ENCODE measurements at places on chromosomes 2 and 18.

GRCh38 chr18:70991577-70991976 is 702.7 kb downstream of the SOCS6 start:
- DNase-seq, result no peak

GRCh38 chr18:73778032-73778359 is 369.6 kb downstream of the FBXO15 start:
- no peak for DNase-seq

GRCh38 chr2:69031466-69031865 is 18.5 kb downstream of the ANTXR1 start:
- DNase-seq, result no peak

DNA sequence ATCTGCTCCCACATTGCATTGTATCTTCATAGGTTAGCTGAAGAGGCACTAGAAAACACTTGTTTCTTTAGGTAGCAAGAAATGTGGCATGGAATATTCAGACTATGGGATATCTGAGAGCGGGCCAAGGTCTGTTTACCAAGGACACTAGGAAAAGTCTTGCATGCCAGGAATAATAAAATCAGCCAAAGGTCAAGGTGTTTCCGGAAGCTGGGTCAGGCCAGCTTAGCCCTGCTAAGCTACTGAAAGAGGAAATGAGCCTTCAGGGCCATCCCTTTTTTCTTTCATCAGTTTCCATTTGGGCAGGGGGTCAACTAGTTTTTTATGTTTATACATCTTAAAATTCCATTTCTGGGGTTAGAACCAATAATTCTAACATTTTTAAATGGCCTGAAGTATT is 101.1 kb downstream of the DPP4 start:
- DNase-seq, result no peak

GRCh38 chr2:134148172-134148571 is 105.7 kb upstream of the MGAT5 start:
- DNase-seq, result no peak

DNA sequence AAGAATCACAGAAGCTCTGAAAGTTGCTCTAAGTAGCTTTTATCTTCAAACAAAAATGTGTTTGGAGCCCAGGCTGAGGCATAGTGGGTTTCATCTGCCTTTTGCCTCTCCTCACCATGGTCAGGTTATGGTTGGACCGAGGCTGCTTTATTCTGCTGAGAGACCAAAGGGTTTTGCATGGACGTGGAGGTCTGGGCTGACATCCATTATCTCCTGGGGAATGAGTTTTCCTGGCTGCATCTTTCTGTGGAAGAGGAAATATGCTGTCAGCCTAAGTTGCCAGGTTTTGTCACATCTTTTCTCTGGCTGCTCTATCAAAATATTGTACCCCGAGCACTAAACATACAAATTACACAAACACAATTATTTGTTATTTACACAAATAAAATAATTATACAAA is 223.2 kb downstream of the LDLRAD4 start:
- no peak for DNase-seq

DNA sequence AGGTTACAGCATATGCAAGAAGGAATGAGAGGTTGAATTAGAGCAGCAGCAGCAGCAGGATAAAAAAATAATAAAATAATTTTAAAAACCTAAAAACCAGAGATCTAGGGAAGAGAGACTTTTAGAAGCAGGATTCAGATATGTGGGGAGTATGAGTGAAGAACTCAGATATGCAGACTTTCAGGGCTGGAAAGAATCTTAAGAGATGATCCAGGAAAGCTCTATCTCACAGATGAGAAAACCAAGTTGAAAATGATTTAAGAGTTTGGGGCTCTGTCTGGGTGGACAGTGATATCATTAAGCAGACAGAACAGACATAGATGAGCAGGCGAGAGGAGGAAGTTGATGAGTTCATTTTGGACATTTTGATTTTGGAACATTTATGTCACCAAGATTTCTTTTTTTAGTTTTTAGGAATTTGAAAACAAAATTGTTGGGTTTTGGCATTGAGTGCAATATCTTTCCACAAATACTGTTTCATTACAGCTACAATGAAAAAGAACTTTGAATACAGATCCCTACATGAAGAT is 31.8 kb downstream of the BCL2 start:
- DNase-seq, result no peak

- DNase-seq, result no peak
Observed at GRCh38 chr18:11008505-11008904, 140.9 kb downstream of the PIEZO2 start.

- no peak for DNase-seq
Observed at GRCh38 chr2:165530-165929, 98.3 kb downstream of the SH3YL1 start.

DNA sequence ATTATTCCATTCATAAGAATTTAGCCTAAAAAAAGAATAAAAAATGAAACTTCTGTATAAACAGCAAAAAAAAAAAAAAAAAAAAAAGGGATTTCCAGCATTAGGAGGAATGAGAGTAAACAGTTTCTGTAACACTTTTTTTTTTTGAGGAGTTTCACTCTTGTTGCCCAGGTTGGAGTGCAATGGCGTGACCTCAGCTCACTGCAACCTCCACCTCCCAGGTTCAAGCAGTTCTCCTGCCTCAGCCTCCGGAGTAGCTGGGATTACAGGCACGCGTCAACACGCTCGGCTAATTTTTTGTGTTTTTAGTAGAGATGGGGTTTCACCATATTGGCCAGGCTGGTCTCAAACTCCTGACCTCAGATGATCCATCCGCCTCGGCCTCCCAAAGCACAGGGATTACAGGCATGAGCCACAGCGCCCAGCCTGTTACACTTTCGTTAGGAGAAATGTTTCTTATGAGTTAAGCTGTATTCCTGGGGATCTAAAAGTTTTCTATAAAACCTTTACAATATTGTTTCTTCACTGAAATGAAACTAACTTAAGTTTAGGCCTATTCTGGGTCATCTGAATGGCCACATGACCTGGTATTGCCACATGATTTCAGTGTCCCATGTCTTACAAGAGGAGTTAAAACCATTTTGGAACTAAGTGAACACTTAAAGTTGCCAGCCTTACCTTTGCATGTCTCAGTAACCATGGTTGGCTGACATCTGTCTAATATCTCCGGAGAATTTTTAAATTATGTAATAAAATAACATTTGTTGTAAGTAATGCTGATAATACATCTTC is 17.5 kb downstream of the SMAD2 start:
- DNase-seq, result no peak

GRCh38 chr2:55976681-55977080 is 53.1 kb upstream of the EFEMP1 start:
- no peak for DNase-seq

DNA sequence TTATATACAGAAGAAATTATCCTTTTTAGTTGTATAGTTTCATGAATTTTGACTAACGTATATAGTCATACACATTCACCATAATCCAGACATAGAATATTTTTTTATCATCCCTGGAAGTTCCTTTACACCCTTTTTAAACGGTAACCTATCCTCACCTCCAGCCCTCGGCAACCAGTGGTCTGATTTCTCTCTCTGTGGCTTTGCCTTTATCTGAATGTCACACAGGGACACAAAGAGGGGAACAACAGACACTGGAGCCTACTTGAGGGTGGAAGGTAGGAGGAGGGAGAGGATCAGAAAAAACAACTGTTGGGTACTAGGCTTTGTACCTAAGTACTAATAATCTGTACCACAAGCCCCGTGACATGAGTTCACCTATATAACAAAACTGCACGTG is 191.9 kb downstream of the MC4R start:
- DNase-seq, result no peak

- no peak for DNase-seq
Observed at GRCh38 chr2:164793529-164793928, 48.1 kb downstream of the COBLL1 start.

DNA sequence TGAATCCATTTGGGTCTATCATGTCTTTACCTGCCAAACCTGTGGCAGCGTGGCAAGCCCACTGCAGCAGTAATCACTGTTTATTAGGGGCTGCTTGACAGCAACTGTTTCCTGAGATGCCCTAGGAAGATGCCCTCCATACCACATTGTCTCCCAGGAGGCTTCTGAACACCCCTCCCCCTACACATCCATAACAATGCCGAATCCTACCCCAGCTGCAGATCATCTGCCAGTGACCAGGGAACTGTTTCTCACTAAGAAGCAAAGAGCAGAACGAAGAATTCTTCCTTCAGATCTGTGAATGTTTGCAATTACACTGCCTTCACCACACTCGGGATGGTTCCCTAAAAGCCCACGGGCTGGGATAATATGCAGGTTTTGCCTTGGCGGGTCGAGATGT is 127.8 kb downstream of the VIT start:
- DNase-seq, result no peak

DNA sequence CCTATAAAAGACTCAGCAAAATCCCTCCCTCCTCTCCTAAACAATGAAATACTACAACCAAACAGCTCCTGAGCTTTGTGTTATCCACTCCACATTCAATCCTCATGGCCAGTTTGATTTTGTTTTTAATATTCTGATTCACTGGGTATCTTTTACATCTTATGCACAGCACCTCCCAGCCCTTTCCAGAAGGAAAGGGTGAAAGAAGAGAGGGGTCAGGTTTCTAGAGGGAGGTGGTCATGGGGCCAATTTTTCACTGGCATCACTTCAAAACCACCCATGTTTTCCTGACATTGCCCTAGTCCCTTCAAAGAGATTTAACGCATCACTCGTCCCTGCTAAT is 315.6 kb downstream of the LPIN1 start:
- DNase-seq, result no peak

- no peak for DNase-seq
Observed at GRCh38 chr2:191653667-191654391, 24.1 kb upstream of the NABP1 start.

- DNase-seq, result no peak
Observed at GRCh38 chr2:201758234-201758633, 22.5 kb downstream of the ALS2 start.

DNA sequence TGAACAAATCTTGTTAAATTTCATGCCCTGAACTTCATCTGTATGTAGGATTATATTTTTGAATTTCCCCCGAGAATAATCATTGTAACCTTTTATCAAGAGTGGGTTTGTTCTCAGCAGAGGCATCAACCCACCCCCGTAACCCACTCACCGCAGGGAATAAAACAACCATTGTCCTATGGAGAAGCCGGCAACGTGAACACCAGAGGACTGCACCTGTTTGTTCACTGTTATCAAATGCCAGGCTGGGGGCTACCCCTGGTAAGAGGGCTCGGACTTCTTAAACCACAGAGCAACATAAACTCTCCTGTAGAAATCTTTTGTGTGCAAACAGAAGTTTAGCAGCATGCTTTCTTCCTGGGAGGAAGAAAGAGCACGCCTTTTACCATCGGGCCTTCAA is 610.4 kb downstream of the ERBB4 start:
- DNase-seq, result no peak

- DNase-seq, result no peak
Observed at GRCh38 chr2:36455788-36456187, 100.2 kb downstream of the CRIM1 start.

DNA sequence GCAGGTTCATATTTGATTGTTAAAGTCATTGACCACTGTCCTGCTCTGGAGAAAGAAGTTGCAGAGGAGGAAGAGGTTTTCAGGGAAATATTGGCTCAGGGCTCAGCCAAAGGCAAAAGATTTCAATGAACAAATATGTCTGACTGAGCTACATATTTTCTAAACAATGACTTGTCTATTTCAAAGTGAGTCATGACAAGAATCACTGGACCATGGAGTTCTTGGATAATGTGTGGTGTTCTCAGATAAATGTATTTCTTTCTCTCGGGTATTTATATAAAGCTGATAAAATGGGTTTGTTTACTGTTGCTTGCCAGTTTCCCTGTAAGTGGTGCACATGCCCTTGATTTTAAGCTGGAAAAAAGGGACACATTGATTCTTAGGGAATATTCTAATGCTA is 34.3 kb upstream of the RMP24 start:
- DNase-seq, result no peak

GRCh38 chr2:135095591-135095990 is 43.5 kb downstream of the RAB3GAP1 start:
- DNase-seq, result no peak

- DNase-seq, result no peak
Observed at GRCh38 chr2:235523021-235523420, 29.2 kb downstream of the AGAP1 start.

DNA sequence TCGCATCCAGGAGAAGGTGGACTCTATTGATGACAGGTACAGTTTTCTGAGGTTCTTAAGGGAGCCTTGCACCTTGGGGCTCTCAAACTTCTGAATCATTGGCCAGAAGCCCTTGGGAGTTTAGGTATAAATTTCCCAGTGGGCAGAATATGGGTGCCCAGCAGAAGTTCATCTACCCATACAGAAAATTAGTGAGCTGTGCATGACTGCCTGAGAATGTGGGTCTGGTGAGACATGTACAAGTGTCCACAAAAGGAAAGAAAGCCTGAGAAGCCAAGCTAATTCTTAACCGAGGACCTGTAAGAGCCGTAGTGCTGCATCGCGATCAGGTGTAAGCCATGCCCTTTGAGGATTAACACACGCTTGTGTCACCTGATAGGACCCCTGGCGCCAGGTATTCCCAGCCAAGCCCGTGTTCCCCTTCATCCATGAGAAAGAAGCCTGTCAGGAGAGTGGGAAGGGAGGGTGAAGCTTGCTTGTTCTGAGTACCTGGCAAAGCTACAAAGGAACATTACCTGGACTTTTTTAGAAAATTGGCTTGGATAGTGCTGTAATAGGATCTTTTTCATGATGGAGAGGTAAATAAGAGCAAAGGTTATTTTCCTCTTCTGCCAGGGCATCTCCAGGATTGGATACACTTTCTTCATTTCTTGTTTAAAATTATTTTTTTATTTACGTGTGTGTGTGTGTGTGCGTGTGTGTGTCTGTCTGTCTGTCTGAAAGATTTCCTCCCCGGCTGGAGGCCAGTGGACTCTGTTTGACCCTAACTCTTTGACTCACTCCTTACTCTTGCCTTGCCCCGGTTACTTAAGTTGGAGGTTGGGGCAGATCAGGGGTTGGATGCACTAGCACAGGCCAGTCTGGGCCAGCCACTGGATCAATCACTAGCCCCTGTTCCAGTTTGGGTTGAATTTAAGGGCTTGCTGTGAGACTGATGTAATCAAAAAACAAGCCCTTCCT is 90.4 kb upstream of the EML6 start:
- DNase-seq, result no peak

- DNase-seq, result no peak
Observed at GRCh38 chr2:120317916-120318315, 28.0 kb upstream of the INHBB start.

DNA sequence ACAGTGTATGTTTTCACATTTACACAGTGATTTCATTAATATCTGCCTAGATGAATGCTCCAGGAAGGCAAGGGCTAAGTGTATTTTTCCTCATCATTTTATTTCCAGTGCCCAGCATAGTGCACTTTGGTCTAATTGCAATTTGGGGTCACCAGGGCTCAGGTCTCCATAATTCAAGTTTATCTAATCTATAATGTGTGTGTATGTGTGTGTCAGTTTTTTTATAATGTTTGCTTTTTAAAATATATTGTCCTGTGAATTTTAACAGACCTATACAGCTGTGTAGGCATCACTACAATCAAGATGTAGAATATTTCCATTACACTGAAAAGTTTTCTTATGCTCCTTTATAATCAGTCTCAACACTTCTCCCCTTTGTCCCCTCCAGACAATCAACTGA is 620.4 kb downstream of the STK39 start:
- DNase-seq, result no peak

- DNase-seq, result no peak
Observed at GRCh38 chr2:206798000-206798399, 32.6 kb downstream of the FASTKD2 start.

All from activated CD4-positive, CD25-positive, alpha-beta regulatory T cell treated with anti-CD3 and anti-CD28 coated beads, Interleukin-2, amount 50 U/mL, for 16 hours (primary cell).